Nasal cavity respiratory epithelium epithelial cell of viscerocranial mucosa (primary cell): ENCODE measurements at places on chromosomes 1 and 21. TPM values are rescaled to one million over a fixed set of nuclear protein-coding genes. Genes with fewer than 3 reads are reported as not detected.

Gene EPS8L3
- not detected in 2 replicates for total RNA-seq

Gene PCBP3
- 0.21 TPM in 1 of 2 replicates, not detected in the other for total RNA-seq

Gene PTPN7
- total RNA-seq: not detected in 2 replicates

Gene CLEC20A
- total RNA-seq: not detected in 2 replicates

Gene KCNH1
- not detected in 2 replicates for total RNA-seq

Gene CELA2A
- not detected in 2 replicates for total RNA-seq

Gene PTPRU
- total RNA-seq: 55.4 and 129 TPM in 2 replicates

Gene RHOU
- total RNA-seq: 0.36 and 1.0 TPM in 2 replicates

Gene PRELP
- not detected in 2 replicates for total RNA-seq

Gene HRNR
- total RNA-seq: under 0.01 and 0.34 TPM in 2 replicates

Gene CFHR5
- not detected in 2 replicates for total RNA-seq

Gene FCAMR
- total RNA-seq: under 0.01 TPM in 1 of 2 replicates, not detected in the other

Gene FCRL6
- total RNA-seq: not detected in 2 replicates

Gene CYP4B1
- under 0.01 and 9.0 TPM in 2 replicates for total RNA-seq

Gene TEX38
- total RNA-seq: not detected in 2 replicates

Gene RAB3B
- 1.3 and 2.1 TPM in 2 replicates for total RNA-seq

Gene NBPF1
- 35.5 and 49.5 TPM in 2 replicates for total RNA-seq

Gene CRNN
- total RNA-seq: 3.8 and 24.6 TPM in 2 replicates

Gene PDZK1
- 0.21 TPM in 1 of 2 replicates, not detected in the other for total RNA-seq

Gene SPRR4
- total RNA-seq: not detected in 2 replicates

Gene SPRR1A
- total RNA-seq: 3.1 and 9.5 TPM in 2 replicates

Gene GUCA2B
- total RNA-seq: not detected in 2 replicates

Gene ADCY10
- total RNA-seq: under 0.01 TPM in 1 of 2 replicates, not detected in the other

Gene GUCA2A
- not detected in 2 replicates for total RNA-seq

Gene DAB1
- 0.14 TPM in 1 of 2 replicates, not detected in the other for total RNA-seq

Gene OR2L8
- not detected in 2 replicates for total RNA-seq

Gene SAMSN1
- not detected in 2 replicates for total RNA-seq

Gene LIPI
- total RNA-seq: not detected in 2 replicates

Gene GPR25
- total RNA-seq: not detected in 2 replicates

Gene TOR1AIP2
- total RNA-seq: 81.3 and 117 TPM in 2 replicates

Gene RAP1GAP
- total RNA-seq: 2.6 and 4.1 TPM in 2 replicates

Gene SH2D2A
- 1.7 and 2.1 TPM in 2 replicates for total RNA-seq

Gene PTGER3
- total RNA-seq: under 0.01 TPM in 2 replicates

Gene SLAMF1
- not detected in 2 replicates for total RNA-seq

Gene PKP1
- 241 and 397 TPM in 2 replicates for total RNA-seq

Gene RAB7B
- total RNA-seq: 1.7 and 22.7 TPM in 2 replicates

Gene SLC25A24
- 41.7 and 78.2 TPM in 2 replicates for total RNA-seq

Gene DNAJC6
- 3.8 TPM in 2 replicates for total RNA-seq

Gene ESRRG
- 0.21 TPM in 1 of 2 replicates, not detected in the other for total RNA-seq

Gene PLPPR5
- total RNA-seq: under 0.01 TPM in 1 of 2 replicates, not detected in the other

Gene PPIAL4G
- total RNA-seq: not detected in 2 replicates

Gene DENND1B
- total RNA-seq: 19.6 and 19.8 TPM in 2 replicates

Gene NUF2
- 0.07 and 0.68 TPM in 2 replicates for total RNA-seq

Gene PM20D1
- not detected in 2 replicates for total RNA-seq

Gene TSTD1
- 38.3 and 78.6 TPM in 2 replicates for total RNA-seq

Gene NTRK1
- total RNA-seq: under 0.01 TPM in 1 of 2 replicates, not detected in the other

Gene NSL1
- 14.4 and 22.5 TPM in 2 replicates for total RNA-seq

Gene UTP25
- total RNA-seq: 6.2 and 15.2 TPM in 2 replicates

Gene PLA2G4A
- 7.5 and 8.5 TPM in 2 replicates for total RNA-seq

Gene AMPD1
- total RNA-seq: not detected in 2 replicates

Gene AUNIP
- 1.4 and 4.8 TPM in 2 replicates for total RNA-seq

Gene RAD54L
- under 0.01 and 0.28 TPM in 2 replicates for total RNA-seq
